CD14-positive monocyte (primary cell): ENCODE measurements at places on chromosomes 4 and X.
A peak's percentile ranks its signal among the peaks of the same experiment; 100 is the strongest.

DNA sequence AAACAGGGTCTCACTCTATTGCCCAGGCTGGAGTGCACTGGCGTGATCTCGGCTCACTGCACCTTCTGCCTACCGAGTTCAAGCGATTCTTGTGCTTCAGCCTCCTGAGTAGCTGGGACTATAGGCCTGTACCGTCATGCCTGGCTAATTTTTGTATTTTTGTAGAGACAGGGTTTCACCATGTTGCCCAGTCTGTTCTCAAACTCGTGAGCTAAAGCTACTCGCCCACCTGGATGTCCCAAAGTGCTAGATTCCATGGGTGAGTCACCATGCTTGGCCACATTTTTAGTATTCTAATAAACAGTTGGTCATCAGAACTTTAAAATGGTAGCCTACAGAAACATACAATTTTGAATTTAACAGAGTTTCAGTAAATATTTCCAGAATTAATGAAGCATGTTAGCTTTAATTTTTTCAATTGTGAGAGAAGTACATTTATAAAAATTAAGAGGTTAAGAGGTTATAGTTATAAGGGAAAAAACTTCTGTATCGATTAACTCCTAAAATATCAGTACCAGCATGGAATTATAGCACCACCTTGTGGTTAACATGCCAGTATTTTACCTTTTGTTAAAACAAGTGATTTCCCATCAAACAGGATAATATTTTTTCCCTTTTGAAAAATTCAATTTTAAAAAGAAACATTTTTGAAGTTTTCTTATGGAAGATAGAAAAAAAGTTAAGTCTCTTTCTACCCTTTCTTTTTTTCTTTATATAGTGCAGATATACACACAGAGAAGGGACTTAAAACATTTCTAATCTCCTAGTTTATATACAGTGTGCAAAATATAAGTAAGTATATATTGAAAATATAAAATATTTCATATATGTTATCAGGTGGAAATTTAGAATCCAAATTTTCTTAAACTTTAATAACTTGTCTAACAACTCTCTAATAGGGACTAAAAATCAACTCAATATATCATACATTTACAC lies 35.4 kb downstream of the CEP44 start:
- DNase-seq: no peak

- no peak for DNase-seq
Measured at GRCh38 chrX:4881277-4881676, 1167.8 kb upstream of the PRKX start.

DNA sequence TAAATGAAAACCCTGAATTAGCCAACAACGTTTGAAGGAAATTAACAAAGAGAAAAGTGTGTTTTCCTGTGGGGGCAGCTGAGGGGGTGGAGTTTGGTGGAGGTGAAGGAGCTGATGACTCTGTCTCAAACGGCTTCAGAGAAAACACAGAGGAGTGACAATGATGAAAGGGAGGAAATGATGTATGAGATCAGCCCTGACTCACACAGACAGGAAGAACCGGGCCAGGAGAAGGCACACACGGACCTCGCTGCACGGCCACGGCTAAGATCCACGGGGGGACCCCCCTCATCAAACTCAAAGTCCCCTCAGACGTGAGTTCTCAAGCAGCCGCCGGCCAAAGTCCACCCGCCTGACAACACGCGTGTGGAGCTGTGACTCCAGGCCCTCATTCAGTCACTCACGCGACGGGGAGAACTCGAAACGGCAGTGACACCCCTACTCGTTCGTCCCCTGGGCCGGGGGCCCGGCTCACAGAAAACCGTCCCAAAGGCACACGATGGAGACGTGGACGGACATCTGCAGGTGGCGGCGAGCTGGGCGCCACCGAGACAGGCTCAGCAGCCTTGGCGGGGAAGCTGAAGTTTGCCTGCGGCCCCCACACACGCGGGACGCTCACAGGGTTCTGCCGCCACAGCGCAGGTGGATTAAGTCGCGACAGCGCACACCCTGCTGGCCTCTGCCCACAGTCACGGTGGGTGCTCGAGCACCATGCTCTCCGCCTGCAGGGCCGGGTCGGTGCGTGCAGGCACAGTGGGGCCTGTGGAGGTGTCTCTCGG lies 28.8 kb downstream of the PPP2R3B start:
- DNase-seq: no peak

GRCh38 chr4:45043911-45044310 lies 317.6 kb upstream of the GNPDA2 start:
- no peak for DNase-seq

- DNase-seq: no peak
Measured at GRCh38 chrX:70480660-70481018, 36.0 kb downstream of the DLG3 start.

DNA sequence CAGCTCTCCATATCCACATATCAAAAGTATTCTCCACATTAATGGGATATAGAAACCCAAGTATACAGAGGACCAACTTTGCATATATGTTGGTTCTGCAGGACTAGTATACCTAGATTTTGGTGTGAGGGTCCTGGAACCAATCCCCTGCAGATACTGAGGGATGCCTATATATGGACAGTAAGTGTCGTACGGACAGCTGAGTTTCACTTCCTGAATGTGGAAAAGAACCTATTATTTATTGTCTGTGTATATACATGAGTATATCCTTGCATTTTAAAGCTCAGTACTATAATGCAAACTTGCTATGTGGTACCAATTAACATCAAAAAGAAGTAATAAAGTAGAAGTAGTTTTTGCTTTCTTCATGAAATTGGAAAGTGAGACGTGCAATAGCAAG lies 101.9 kb downstream of the FBXW7 start:
- DNase-seq: peak; percentile 52

DNA sequence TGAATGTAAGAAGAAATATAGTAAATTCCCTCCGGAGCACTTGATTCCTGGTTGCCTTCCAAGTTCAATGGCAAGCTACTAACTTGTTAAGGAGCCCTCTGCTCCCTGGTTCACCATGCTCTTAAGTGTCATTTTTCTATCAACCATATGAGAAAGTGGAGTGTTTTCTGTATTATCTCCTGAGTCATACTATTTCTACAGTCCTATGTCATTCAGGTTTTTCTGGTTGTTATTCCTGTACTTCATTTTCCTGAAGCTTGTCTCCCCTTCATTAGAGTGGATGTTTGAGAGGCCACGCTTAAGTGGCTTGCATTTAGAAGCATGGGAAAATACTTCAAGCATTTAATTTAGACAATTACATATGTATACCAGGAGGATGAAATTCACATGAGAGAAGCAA lies 14.7 kb upstream of the EPGN start:
- no peak for DNase-seq

GRCh38 chr4:183356931-183357675 lies 34.9 kb upstream of the CLDN24 start:
- DNase-seq: no peak

- no peak for DNase-seq
Measured at GRCh38 chrX:74527350-74527749, 87.1 kb downstream of the RLIM start.

DNA sequence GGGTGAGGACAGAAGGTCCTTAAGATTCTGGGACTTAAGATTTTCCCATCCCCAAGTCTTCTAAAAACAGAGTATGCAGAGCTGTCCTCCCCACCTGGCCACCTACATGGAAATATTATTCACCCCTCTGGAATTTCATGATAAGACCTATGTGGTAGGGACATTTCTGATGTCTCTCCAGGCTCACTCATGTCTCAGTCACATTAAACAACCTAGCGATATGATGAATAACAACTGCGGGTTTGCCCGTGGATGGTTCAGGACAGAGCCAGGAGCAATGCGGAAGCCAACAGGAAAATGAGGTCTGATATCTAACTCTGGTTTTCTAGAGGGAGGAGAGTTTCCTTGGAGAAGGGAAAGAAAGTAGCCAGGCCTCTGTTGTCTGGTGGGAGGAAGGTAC lies 47.4 kb downstream of the TEX13A start:
- no peak for DNase-seq

DNA sequence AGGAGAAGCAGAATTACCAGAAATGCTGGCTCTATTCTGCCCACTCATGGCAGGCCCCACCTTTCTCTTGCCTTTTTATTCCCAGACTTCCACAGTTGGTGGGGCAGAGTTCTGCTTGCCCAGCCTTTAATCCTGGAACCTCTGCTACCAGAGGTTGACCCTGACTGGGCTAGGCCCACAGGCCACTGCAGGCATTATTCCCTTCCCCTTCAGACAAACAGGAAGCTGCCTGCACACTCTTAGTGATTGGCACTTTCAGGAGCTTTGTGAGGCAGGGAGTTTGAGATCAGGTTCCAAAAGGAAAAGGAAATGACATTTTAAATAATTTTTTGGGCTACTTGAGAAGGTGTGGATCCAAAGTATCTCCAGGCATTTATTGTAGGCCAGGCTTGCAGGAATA lies 18.8 kb downstream of the MSN start:
- DNase-seq: no peak

DNA sequence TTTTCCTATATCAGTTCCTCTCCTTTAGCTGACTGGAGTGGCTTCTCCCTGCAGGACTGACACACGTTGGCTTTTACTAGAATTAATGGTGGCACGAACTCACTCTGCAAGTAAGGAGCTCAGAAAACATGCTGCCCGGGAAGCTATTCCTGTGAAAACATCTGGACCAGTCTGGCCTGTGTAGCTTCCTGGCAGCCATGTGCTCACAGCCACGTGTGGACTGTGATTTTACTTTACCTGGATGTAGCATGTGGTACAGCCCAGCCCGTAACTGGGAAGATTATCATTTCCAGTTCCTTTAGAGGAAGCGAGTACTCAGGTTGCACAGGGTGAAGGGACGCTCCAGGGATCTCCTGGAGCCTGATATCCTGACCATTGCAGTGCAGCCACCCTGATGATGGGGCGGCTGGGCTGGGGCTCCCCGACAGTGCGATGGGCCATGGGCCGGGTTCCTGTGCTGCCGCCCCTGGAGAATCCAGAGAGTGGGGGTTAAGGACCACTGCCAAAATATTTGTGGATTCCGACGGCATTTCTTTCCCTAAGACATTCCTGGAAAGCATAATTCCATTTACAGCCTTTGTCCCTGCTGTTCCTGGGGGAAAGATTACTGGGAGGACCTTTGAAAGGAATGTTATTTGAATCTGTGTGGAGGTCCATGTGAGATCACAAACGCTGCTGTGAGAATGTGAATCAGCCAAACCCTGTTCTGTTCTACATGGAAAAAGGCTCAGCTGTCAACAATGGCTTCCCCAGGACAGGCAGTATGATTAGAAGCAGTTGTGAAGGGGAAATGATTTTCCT lies 35.0 kb downstream of the PROM1 start:
- no peak for DNase-seq

- peak; percentile 25 for DNase-seq
Measured at GRCh38 chr4:74311696-74312313, 3.5 kb downstream of the EPGN start.

- no peak for DNase-seq
Measured at GRCh38 chr4:24850674-24851073, 55.3 kb downstream of the SOD3 start.

DNA sequence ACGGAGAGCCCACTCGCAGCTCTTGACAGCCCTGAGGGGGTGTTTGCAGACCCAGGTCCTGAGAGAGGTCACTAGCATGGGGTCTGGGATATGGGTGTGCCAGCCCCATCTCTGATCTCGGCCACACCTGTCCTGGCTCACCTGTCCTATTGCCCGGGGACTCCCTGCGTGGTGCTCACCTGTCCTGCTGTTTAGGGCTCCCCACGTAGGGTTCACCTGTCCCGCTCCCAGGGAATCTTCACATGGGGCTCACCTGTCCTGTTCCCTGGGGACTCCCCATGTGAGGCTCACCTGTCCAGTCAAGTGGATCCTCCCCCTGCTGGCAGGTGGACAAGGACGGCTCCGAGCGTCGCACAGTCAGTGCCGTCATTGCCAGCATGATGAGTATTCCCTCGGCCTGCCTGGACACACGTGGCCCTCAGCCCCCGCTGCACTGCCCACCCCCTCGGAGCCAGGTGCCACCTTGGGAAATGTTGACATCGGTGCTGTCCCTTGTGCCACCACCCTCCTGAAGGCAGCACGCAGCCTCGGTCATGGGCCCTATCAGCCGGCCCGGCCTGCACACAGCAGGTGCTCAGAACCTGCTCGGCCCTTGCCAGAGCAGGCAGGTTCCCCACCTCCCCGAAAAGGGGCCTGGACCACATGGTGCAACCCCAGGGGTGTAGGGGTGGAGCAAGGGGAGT lies 6.3 kb downstream of the SLC49A3 start:
- no peak for DNase-seq

DNA sequence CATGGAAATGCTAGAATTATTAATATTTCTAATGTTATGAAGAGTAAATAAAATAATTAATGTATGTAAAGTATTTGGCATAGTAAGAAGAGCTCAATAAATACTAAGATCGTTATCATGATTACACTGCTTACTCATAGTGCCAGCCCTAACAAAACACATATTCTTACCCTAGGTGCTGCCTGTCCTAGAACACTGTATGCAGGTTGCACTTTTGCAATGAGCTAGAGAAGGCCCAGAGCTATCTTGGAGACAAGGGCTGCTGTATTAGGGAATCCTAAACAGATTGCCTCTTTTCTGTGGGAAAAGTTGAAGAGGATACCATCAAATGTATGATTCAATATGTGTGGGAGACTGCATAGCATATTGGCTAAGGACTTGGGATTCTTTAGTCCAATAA lies 48.0 kb upstream of the TMEM164 start:
- no peak for DNase-seq

DNA sequence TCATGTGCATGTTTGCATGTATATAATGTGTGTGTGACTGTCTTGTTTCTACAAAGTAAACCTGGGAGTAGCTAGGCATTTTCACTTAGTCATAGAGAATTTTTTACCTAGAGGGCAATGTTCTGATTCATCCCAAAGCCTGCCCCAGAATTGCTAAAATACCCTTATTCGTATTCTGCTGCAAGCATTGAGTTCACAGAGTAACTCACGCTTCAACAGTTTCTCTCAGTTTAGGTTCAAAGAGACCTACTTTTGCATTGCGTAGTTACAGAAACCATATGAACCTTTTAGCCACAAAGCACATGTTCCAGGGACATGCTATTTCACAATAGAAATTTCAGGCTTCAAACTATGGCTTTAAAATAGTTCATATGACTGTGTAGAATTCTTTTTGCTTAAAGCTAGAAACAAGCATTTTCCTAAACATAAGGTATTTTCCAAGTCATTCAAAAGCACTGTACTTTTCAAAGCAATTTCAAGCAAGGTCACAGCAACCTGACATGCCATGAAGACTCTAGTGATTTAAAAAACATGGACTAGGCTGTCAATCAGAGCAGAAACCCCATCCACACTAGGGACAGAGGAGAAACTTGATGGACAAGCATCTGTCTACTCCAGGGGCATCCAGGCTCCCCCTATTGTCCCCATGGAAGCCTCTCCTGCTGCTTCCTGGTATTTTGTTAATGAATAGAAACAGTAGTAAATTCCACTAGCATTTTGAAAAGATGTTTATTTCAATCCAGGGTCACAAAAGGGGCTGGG lies 81.5 kb upstream of the MAPK10 start:
- no peak for DNase-seq
